Fibroblast of skin of right quadriceps (primary cell): ENCODE measurements at places on chromosomes 13 and 19.

- no peak for DNase-seq
Measured at GRCh38 chr13:48977286-48977625, 1.5 kb downstream of the FNDC3A start.

DNA sequence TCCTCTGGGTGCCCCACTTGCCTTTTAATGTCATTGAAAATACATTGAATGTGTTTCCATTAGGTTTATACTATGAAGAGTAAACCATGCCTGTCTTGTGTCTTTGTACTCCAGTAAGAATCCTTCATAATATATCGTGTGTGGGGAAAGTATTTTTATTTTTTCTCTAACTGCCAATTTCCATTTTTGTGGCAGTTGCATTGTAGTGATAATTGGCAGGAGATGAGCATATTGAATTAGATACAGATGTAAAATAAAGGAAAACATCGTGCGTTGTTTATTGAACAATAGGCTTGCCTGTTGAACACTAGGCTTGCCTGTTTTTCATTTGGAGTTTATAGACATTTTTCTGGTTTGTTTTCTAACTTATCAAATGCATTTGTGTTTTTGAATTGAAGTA lies 218.8 kb downstream of the NBEA start:
- DNase-seq: no peak

DNA sequence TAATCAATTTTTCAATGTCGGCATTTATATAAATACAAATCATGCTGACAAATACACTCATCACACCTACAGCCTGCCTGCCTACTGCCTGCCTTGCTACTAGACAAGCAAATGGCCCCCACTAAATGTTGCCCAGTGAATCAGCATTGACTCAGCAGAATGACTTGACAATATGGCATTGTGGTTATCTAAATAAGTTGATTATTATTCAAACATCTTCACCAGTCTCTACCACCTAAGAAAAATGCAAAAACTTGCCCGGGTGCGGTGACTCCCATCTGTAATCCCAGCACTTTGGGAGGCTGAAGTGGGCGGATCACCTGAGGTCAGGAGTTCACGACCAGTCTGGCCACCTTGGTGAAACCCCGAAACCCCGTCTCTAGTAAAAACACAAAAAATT lies 296.1 kb downstream of the PCDH9 start:
- peak; percentile 70 for DNase-seq

DNA sequence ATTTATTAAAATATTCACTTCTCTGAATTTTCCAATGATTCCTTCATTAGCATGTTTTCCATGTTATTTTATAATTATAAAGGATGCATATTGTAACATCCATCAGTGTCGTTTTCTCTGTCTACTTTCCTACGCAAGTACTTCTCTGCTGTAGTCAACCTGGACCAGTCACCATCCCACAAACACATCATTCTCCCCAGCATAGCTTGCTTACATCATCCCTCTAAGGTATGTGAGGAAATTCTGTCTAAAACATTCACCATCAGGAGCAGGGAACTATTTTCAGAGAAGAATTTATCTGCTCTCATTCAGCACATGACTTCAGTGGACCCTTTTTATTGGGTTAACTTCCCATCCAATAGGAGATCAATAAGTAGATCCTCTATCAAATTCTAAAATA lies 806.1 kb upstream of the ARGLU1 start:
- peak; percentile 10 for DNase-seq

- no peak for DNase-seq
Measured at GRCh38 chr13:33775339-33776108, 42.4 kb upstream of the RFC3 start.

DNA sequence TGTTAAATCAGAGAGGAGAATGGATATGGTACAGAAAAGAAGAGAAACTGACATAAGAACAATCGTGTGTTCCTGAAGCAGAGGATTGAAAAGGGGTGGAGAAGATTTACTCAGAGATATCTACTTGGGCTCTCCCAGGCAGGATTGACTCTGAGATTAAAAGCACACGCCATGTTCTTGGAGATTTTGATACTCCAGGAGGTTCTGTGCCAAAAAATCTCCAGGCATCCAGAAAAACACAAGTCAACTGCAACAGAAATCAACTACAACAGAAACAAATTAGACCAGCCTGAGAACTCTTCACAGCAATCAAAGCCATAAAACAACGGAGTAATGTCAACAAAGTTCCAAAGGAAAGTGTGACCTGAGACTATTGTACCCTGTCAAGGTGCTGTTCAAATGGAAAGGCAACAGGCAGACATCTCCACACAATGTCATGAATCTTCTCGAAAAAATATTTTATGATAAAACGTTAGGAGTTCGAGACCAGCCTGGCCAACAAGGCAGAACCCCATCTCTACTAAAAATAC lies 104.2 kb downstream of the UBL3 start:
- DNase-seq: no peak

DNA sequence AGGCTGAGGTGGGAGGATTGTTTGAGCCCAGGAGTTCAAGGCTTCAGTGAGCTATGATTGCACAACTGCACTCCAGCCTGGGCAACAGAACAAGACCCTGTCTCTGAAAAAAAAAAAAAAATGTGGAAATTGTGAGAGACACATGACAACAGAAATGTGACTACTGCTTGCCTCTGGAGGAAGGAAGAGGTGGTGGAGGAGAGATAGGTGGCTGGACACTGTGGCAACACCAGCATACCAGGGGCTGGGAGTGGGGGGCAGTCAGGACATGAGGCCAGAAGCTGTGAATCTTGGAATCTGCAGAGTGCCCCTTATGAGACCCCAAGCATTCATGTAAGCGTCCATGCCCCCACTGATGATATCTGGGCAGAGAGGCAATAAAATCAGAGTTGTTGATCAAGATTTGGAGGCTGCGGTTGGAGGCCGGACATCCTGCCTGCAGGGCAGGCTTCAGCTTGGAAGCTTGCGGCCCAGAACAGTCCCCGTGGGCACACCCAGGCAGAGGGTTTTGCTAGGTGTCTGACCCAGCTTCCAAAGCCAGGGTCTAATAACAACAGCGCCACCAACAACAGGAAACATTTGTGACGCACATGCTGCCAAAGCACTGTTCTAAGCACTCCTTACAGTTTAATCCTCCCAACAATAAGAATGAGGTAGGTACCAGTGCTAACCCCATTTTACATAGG lies 16.9 kb downstream of the FAM187B start:
- DNase-seq: no peak

DNA sequence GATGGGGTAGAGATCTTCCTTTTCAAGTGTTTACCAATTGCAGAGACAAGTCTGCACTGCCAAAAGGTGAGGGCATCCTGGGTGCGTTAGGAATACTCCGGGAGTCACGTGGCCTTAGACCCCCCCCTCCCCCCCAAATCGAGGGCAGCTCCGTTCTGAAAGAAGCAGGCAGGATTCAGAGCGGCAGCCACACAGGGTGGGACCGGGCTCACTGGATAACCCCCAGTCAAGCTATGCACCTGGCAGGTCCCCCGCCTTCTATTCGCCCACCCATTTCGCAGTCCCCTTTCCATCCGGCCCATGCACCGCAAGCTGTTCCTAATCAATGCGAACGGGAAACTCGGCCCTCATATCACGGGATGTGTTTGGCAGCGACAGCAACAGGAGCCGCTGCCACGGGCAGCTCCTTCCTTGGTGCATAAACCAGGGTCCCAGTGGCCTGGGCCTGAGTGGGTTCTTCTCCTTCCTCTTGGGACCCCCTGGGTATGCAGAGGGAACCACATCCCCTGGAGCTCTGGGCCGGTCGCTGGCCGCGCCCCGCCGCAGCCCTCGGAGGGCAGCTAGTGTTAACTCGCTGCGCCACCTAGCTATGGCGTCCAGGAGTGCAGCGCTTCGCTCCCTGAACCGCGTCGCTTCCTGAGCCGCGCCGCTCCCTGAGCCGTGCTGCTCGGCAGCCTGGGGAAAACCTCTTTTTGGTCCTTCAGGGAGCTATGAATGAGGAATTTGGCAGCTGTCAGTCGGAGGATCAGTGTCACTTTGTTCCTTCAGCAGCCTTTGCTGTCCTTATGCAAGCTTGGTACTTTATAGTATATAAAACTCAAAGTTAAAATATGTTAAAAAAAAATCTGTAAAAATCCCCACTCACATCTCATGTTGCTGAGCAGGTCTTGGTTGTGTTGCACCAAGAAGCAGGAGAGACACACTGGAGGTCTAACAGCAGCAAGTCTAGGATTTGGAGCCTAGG lies 41.4 kb downstream of the LYL1 start:
- peak; percentile 73 for DNase-seq

DNA sequence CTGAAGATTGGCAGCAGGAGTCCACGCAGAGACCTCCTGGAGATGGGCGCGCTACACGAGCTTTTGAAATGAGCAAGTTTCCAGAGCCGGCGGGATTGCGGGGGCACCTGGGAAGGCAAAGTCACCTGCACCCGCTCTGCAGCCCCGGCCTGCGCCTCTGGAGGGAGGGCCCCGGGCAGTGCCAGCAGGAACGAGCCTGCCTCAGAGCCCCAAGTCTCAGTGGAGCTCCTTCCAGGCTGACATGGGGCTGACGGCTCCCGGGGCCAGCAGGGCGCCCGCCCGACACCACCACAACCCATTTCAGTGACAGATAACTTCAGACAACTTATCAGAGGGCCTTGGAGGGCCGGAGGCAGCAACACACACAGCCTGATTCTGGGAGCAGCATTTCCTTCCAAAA lies 45.0 kb downstream of the RASA3 start:
- DNase-seq: no peak

DNA sequence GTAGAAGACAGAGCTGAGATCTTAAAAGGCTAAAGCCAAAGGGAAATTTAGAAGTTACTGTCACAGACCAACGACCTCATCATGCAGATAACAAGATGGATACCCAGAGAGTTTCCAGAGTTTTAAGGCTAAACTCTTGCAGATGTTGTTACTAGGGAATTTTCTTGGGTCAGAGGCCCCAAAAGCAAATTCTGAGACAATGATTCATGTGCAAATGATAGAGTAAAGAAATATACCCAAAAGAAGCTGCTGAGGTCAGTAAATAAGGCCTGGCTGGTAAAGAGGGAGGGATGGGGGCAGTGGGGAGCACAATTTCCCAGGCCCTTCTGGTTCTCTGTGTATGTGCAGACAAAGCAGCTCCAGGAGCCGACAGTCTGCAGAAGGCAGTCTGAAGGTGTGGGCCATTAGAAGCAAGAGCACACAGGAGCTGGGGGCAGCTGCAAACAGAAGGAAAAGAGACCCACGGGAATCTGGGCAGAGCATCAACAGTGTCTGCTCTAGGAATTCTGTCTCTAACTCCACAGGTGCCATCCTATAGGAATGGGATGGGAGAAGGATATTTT lies 330.8 kb downstream of the TBC1D4 start:
- DNase-seq: peak; percentile 28

DNA sequence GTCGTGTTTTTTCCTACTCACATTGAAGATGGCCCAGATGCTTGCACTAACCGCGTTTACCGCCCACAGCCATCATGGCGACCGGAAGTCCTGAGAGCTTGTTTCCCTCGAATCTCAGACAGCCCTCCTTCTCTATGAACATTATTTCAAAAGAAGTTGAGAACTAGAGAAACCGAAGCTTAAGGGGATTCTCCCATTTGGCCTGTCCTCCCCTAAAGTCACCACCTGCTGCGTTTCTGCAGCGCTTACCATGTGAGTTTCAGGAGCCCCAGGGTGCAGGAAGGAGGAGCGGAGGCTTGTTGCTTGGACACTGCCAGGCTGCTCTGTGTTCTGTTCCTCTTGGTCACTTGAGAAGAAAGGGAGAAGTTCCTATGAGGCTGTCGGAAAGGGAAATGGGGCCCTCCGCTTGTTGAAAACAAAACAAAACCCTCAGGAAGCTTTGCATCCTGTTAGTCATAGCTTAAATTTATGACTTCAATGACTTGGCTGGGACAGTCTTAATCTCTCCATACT lies 6.2 kb downstream of the CARD8 start:
- no peak for DNase-seq

DNA sequence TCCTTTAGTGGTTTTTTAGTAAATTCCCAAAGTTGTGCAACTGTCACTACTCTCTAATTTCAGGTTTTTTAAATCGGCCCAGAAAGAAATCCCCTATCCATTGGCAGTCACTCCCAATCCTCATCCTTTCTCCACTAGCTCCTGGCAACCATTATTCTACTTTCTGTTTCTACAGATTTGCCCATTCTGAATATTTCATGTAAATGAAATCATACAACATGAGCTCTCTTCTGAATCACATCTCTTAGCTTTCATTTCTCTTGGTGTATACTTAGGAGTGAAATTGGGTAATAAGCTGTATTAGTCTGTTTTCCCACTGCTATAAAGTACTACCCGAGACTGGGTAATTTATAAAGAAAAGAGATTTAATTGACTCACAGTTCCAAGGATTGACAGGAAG lies 9.7 kb upstream of the ZNF223 start:
- no peak for DNase-seq

- no peak for DNase-seq
Measured at GRCh38 chr13:21590231-21590630, 13.7 kb downstream of the MICU2 start.

GRCh38 chr19:19997656-19998268 lies 41.5 kb downstream of the ZNF682 start:
- DNase-seq: no peak

DNA sequence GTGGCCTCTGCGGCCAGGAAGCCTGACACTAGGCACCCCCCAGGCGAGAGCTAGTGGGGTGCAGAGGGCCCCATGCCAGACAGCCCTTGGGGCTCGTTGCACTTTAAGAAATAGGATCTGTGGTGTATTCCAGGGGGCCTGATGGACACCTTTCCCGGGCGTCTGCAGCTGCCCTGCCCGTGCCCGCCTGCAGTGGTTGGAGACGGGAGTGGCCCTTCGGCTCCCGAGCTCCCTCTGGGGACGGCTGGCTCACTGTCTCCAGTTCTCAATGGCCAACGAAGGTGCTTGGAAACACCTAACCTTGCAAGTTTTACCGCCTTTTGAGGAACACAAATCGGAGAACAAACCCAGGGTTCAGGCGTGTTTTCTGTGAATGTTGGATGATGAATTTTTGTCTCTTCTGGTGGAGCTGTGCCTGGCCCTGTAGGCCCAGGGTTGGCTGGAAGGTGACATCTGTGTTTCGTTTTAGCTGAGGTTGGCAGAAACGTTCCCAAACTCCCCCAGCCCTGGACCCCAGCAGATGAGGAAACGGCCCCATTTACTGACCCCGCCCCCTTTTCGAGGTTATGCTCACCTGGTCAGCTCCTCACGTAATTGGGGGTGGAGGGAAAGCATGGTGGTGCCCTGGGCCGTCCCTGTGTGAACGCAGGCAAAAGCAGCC lies 17.4 kb upstream of the NPAS1 start:
- no peak for DNase-seq

GRCh38 chr13:44399074-44399473 lies 25.4 kb downstream of the SERP2 start:
- DNase-seq: no peak

- DNase-seq: no peak
Measured at GRCh38 chr13:107713314-107713713, 502.0 kb downstream of the LIG4 start.

- no peak for DNase-seq
Measured at GRCh38 chr19:12953138-12953798, 3.8 kb downstream of the GADD45GIP1 start.

DNA sequence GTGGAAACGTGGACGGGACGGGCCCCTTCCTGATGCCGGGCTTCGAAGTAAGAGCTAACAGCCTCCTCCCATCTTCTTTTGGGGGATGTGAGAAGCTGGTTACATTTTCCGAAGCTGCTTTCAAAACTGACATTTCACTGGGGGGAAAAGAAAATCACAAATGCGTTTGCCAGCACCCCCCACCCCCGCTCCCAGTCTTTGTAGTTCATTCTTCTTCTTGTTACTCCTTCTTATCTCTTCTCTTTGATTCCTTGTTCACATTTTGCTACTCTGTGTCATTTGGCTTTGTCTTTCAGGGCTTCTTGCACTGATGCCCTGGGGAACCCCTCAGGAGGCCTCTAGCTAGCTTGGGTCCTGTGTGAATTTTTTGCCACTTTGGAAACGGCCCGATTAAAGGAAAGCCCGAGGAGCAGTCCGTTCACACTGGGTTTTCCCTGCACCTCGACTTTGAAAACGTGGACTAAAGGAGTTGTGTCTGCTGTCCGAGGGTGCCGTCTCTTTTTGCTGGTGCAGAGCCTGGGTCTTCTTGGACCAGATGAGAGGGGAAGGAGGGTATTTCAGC lies 1.3 kb downstream of the CARM1 start:
- no peak for DNase-seq
